CD4-positive, CD25-positive, alpha-beta regulatory T cell (primary cell): ENCODE measurements at places on chromosomes 7 and 10.
A peak's percentile ranks its signal among the peaks of the same experiment; 100 is the strongest.

- no peaks in the 10 kb centered on the region for H3K4me1 ChIP-seq
- H3K36me3 ChIP-seq: no peaks in the 10 kb centered on the region
- no peak for DNase-seq
- no peak overlapping the region for H3K4me3 ChIP-seq
These were observed 154.8 kb downstream of the GRID1 start for GRCh38 chr10:86211691-86212390.

GRCh38 chr10:57973451-57973850 lies 294.2 kb downstream of the IPMK start:
- no peaks in the 10 kb centered on the region for H3K27me3 ChIP-seq
- H3K27ac ChIP-seq: no peak overlapping the region
- no peaks in the 10 kb centered on the region for H3K4me1 ChIP-seq
- no peak overlapping the region for H3K4me3 ChIP-seq
- H3K36me3 ChIP-seq: no peaks in the 10 kb centered on the region

- no peaks in the 10 kb centered on the region for H3K36me3 ChIP-seq
- DNase-seq: no peak
- H3K27me3 ChIP-seq: no peaks in the 10 kb centered on the region
- H3K4me1 ChIP-seq: no peaks in the 10 kb centered on the region
These were observed 32.8 kb downstream of the CFAP46 start for GRCh38 chr10:132909491-132910071.

DNA sequence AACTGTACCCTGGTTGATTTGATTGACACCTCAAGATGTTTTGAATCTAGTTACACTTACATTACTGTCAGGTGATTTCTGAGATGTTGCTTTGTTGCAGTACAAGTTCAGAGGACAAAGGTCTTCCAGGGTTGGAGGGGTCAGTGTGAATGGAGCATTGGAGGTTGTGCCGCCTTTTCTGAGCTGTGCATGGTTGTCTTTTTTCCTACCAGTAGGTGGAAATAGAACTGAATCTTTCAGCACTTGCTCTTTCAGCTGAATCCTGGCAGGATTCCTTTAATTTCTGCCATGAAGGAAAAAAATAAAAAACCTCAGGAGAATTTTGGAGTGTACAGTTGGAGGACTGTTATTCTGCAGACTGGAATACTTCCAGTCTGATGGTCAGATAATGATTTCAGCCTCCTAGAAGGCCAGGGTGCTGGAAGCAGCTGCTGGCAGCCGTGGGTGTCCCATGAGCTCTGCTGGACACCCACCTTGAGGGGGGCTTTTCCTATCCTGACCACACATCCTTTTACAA lies 82.7 kb downstream of the PLCE1 start:
- no peaks in the 10 kb centered on the region for H3K36me3 ChIP-seq
- no peak overlapping the region for H3K27ac ChIP-seq
- DNase-seq: no peak
- H3K4me3 ChIP-seq: no peak overlapping the region

DNA sequence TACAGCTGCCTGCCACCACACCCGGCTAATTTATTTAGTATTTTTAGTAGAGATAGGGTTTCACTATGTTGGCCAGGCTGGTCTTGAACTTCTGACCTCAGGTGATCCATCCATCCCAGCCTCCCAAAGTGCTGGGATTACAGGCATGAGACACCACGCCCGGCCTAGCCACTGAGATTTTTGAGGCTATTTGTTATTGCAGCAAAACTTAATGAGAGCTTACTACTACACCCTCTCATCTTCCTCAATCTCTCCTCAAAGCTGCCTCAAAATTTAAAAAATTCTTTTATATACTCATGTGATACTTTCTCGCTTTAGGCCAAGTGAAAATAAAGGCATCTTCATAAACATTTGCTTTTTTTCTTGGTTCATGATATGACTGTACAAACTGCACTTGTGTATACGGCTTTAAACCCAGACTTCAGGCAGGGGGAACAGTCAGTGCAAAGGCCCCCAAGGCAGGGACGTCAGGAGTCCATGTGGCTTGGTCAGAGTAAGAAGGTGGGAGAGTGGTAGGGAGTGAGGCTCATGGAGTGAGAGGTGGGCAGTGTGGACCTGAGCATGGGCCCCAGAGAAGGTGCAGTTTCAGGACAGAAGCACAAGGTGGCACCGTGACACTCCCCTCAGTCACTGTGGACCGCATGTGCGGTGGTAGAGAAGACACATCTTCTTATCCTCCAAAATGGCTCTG lies 55.5 kb downstream of the SYPL1 start:
- H3K36me3 ChIP-seq: no peaks in the 10 kb centered on the region
- no peaks in the 10 kb centered on the region for H3K27me3 ChIP-seq
- H3K4me3 ChIP-seq: peak overlapping the region; percentile 21
- peaks cover 11% of the 10 kb centered on the region for H3K4me1 ChIP-seq

- no peak overlapping the region for H3K27ac ChIP-seq
- no peak overlapping the region for H3K4me3 ChIP-seq
- H3K4me1 ChIP-seq: no peaks in the 10 kb centered on the region
- DNase-seq: no peak
- H3K27me3 ChIP-seq: no peaks in the 10 kb centered on the region
These were observed 104.6 kb downstream of the HECTD2 start for GRCh38 chr10:91514787-91515186.

DNA sequence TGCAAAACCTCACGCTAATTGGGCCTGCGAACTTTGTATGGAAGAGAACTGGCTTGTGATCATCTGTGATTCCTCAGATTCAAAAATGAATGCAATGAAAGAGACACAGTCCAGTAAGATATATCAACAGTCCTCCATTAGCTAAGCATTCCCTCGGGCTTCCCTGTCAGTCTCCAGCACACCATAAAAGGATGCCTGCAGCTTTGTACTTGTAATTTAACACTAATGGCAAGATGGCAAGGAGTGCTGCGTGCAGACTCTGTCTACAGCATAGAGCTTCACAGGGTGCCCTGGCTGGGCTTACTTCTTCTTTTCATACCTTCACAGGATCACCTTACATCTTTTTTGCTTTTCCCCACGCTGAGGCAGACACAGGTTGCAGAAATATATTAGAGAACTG lies 200.0 kb downstream of the GFRA1 start:
- no peak overlapping the region for H3K4me3 ChIP-seq
- no peak overlapping the region for H3K27ac ChIP-seq
- no peaks in the 10 kb centered on the region for H3K4me1 ChIP-seq

GRCh38 chr7:106419455-106420182 lies 134.8 kb upstream of the NAMPT start:
- no peak for DNase-seq
- H3K4me3 ChIP-seq: no peak overlapping the region
- H3K27ac ChIP-seq: no peak overlapping the region

DNA sequence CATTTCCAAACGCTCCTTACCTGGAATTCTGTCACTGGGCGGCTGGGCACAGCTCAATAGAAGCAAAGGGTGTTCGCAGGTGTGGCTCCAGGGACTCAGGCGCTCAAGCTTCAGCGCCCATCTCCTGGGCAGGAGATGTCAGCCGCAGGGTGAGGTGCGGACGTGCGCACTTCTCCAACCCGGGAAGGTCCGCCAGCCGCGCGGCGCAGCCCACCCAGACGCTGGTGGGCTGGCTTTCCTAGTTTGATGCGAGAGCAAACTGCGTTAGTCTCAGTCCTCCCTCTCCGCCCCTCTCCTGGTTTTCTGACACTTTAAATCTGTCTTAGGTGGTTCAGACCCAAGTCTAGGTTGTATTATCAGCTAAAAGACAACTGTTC lies 267 bp downstream of the CALCR start:
- peaks cover 7% of the 10 kb centered on the region for H3K27me3 ChIP-seq
- H3K4me1 ChIP-seq: no peaks in the 10 kb centered on the region
- H3K27ac ChIP-seq: no peak overlapping the region
- H3K4me3 ChIP-seq: no peak overlapping the region

DNA sequence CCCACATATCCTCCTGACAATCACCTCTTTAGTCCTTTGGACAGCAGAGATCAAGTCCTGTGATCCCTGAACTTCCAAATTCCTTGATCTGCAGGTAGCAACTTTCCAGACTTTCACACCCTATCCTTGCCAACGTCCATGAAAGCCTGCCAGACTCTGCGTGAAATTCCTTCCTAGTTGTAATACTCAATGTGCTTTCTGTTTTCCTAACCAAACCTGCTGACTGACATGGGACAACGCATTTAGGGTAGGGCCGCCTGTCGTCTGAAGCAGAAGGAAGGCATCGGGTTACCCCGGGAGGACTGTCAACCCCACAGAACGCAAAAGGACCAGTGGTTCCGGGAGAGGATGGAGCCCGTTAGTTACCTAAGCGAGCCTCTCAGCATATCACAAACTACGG lies 23.9 kb downstream of the ITGA8 start:
- no peak overlapping the region for H3K27ac ChIP-seq
- no peaks in the 10 kb centered on the region for H3K4me1 ChIP-seq
- no peaks in the 10 kb centered on the region for H3K27me3 ChIP-seq
- no peak for DNase-seq

GRCh38 chr7:351256-351655 lies 61.3 kb downstream of the FOXL3 start:
- H3K27me3 ChIP-seq: no peaks in the 10 kb centered on the region
- DNase-seq: peak; percentile 88
- peak overlapping the region; percentile 72 for H3K27ac ChIP-seq
- no peaks in the 10 kb centered on the region for H3K36me3 ChIP-seq

DNA sequence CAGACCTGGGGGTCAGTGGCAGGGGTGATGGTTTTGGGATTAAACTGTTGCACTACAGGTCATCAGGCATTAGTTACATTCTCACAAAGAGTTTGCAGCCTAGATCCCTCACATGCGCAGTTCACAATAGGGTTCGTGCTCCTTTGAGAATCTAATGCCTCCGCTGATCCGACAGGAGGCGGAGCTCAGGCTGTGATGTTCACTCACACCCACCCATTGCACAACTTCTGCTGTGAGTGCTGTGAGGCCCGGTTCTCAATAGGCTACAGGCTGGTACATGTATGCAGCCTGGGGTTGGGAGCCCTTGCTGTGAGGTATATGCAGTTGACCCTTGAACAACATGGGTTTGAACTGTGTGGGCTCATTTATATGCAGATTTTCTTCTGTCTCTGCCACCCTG lies 416.4 kb downstream of the GFRA1 start:
- H3K27me3 ChIP-seq: no peaks in the 10 kb centered on the region
- DNase-seq: no peak
- H3K27ac ChIP-seq: no peak overlapping the region

GRCh38 chr10:60197206-60197605 lies 192.5 kb downstream of the ANK3 start:
- no peaks in the 10 kb centered on the region for H3K4me1 ChIP-seq
- H3K4me3 ChIP-seq: no peak overlapping the region
- H3K36me3 ChIP-seq: no peaks in the 10 kb centered on the region
- H3K27ac ChIP-seq: no peak overlapping the region
- H3K27me3 ChIP-seq: no peaks in the 10 kb centered on the region
